Mesendoderm (in vitro differentiated cells): ENCODE measurements at places on chromosomes 12 and 14.
A peak's percentile ranks its signal among the peaks of the same experiment; 100 is the strongest.

- DNase-seq = no peak
These were observed 212.3 kb upstream of the FOXN3 start for GRCh38 chr14:89629383-89629782.

DNA sequence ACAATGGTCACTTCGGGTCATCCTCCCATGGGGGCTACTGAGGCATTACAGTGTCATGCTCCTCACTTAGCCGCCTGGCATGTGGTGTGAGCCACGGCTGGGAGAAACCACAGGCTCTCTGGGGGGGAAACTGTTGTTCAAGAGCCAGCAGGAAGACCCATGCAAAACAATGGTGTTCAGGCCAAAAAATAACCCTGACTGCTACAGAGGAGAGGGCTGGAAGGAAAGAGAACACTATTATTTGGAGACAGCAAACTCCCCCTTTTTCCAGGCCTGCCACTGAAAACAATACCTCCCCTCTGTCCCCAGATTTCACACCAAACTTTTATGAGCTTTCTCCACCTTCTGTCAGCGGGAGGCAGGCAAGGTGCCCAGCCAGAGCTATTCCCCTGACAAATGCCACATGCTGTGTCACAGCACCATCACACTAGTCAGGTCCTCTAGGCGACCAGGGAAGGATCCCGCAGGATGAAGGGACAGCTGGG, 83.7 kb downstream of the CHGA start:
- DNase-seq = no peak

DNA sequence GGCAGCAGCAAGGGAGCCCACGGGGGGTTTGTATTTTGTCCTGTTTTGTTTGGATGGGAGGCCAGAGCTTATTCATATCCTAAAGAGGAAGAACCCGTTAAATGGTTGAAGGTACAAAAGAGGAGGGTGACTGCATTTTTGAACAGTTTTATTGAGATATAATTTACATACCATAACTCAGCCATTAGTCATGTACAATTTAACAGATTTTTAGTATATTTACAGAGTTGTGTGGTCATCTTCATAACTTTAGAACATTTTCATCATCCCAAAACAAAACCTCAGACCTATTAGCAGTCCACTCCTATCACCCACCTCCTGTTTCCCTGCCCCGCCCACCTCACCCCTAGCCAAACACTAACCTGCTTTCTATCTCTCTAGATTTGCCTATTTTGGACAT, 12.6 kb downstream of the NRDE2 start:
- DNase-seq = no peak

- peak; percentile 91 for DNase-seq
These were observed at the start of gene DNAH10 for GRCh38 chr12:123761841-123762714. Gene DNAH10, plus strand, starts transcription at chr12:123762301. Its CDS starts 36 bp downstream, at chr12:123762337.
